ENCODE measurements at places on chromosomes 7 and 10. TPM values are rescaled to one million over a fixed set of nuclear protein-coding genes. Genes with fewer than 3 reads are reported as not detected.

GRCh38 chr10:25678220-25678619, 255.8 kb upstream of the MYO3A start:
- no peak for DNase-seq

DNA sequence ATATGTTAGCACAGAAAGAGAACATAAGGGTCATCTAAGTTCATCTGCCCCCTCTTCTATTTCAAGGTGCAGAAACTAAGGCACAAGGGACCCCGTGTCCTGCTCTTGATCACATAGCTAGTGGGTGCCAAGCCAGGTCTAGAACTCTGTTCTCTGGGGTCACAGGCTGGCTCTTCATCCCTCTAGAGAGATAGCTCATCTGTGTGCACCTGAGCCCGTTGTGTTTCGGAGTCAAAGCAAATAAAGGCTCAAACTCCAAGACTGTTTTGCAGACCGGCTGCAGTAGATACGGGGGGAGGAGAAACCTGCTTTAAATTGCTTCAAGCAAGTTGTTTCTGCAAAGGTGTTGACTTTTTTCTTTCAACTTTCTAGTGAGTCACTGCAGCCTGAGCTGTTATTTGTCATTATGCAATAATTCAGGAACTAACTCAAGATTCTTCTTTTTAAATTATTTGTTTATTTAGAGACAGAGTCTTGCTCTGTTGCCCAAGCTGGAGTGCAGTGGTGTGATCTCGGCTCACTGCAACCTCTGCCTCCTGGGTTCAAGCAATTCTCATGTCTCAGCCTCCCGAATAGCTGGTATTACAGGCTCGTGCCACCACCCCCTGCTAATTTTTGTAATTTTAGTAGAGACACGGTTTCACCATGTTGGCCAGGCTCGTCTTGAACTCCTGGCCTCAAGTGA, 6.5 kb downstream of the BLVRA start:
- DNase-seq = peak; percentile 34

GRCh38 chr10:102195296-102195870, 30.7 kb upstream of the ELOVL3 start:
- DNase-seq = no peak

DNA sequence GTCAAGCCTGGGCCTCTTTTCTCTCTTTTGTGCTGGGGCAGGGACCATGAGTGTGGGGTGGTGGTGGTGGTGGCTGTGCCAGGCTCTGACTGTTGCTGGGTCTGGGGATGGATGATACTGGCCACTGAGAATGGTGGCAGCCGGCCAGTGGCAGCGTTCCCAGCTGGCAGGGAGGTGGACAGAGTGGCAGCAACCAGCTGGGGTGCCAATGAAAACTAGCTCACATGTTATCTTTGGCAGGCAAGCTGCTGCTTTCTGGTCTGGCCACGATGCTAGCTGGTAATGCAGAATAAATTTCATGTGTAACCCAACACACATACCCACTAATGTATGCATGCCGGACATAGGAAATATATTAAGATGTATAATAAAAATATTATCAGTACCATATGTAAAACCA, 95.0 kb upstream of the SLC26A5 start:
- DNase-seq = no peak

DNA sequence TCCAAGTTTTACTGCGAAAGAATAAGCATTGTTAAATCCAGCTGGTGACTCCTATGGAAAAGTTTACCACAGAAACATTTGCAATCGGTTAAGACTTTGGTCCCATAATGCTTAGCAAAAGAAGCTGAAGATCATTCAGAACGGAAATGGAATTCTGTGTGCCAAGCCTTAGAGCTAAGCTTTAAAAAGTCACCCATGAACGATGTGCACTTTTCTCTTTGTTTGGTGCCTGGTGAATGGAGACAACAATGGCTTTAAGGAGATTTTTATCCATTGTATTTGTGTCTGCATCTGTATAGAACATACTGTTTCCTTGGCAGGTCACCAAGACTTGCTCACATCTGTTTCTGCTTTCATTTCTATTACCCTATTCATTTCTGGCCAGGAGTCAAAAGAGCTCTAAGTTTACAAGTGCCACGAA, 26.3 kb upstream of the COL1A2 start:
- DNase-seq = no peak

The RBM33 gene
- 49.6 TPM for total RNA-seq

The CLDN4 gene
- total RNA-seq = 0.38 TPM
